ENCODE measurements at places on chromosomes 11 and 22. TPM values are rescaled to one million over a fixed set of nuclear protein-coding genes. Genes with fewer than 3 reads are reported as not detected.

Gene CRACR2B
- 20.1 TPM for total RNA-seq

Gene UBQLNL
- total RNA-seq: 0.13 TPM

Gene RIMBP3C
- total RNA-seq: 1.1 TPM

Gene RAD9A
- total RNA-seq: 62.2 TPM

- no peak for DNase-seq
Observed at GRCh38 chr11:35013514-35014233, 97.3 kb downstream of the PDHX start.

GRCh38 chr11:78190374-78190773 lies 1.7 kb downstream of the USP35 start:
- DNase-seq: no peak

- no peak for DNase-seq
Observed at GRCh38 chr22:45907378-45907777, 69.6 kb downstream of the WNT7B start.

- DNase-seq: peak; percentile 12
Observed at GRCh38 chr11:123065621-123066020, 3.7 kb upstream of the HSPA8 start.

DNA sequence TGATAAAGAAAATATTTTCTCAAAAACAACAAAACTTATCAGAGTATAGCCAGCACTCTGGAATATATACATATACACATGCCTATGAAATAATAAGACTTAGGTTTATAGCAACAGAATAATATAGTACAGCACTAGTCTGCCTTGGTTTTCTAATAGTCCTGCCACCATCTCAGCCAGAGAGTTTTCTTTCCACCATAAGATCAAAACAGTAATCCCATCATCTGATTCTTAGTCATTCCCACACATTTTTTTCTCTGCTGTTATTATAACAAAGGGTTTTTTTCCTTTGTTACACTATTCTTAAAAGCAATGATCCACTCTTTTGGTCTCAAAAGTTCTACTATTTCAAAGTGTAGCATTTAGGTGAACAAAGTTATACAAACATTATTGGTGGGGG lies 15.1 kb downstream of the MTMR2 start:
- DNase-seq: no peak

GRCh38 chr22:17875631-17876030 lies 101.4 kb upstream of the BID start:
- no peak for DNase-seq

- no peak for DNase-seq
Observed at GRCh38 chr22:36858156-36858555, 2.6 kb upstream of the NCF4 start.

DNA sequence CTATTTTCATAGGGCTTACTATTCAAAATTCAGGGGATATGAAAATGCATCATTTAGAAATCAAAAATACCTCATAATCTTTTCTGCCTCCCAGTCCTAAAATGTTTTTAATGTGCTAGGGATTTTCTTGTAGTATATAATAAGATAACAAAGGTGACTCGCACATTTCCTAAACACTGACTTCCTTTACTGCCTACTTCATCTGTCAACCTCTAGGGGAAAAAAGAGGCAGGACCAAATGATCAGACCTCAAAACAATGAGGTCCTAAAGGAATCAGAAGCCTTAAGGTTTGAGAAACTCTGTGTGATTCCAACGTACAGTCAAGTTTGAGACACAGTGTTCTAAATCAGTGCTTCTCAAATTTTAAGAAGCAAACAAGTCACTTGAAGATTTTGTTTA lies 56.1 kb upstream of the POU2AF2 start:
- DNase-seq: peak; percentile 32

DNA sequence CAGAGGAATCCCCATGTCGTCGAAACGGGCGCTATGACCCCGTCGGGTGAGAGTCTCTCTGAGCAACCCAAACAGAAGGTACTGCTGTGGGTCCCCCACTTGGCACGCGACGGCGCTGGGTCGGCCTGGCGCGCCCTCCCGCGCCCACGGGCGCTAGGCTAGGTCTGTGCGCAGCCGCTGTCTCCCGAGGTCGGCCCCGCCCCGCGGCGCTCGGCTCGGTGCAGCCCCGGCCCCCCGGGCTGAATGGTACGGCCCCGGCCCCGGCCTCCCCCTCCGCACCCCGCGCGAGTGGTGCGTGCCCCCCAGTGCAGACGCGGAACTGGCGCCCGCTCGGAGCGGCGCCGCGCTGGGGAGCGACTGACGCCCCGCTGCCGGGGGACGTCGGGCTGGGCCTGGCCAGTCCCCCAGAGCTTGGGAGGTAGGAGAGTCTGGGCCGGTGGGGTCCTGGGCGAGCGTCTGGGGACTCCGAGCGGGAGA lies at the start of gene MADD:
TSS of gene MADD (plus strand) at position 305 of the 477 bp plus-strand sequence.
- DNase-seq: peak; percentile 96
